CD4-positive, alpha-beta T cell treated with Interleukin-6 at 100 ng/mL for 8 hours (primary cell): ENCODE measurements at places on chromosomes 7 and 10.

GRCh38 chr10:33939892-33940291 lies 605.4 kb upstream of the NRP1 start:
- DNase-seq = no peak

DNA sequence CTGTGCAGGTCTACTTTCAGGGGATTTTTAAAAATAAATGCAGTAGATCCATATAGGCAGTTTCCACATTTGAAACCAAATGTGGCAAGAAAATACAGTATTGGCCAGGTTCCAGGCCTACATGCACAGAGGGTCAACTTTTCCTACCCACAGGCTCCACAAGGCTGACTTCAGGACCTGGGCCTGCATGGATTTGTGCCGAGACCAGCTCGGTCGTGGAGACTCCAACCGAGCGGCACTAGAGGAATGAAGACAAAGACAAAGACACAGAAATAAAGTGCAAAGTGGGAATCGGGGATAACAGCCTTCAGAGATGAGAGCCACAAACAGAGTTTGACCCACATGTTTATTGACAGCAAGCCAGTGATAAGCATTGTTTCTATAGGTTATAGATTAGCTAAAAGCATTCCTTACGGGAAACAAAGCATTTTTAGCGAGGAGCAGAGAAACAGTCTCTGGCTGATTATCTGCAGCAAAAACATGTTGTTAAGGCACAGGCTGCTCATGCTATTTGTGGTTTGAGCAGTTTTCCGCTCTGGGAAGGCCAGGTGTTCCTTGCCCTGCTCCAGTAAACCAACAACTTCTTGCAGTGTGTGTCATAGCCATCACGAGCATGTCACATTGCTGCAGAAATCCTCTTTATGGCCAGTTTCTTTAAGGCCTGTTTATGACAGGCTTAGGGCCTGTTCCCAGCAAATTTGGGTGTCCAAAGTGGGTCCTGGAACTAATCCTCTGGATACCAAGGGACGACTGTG lies 52.6 kb downstream of the ZNF37A start:
- no peak for DNase-seq

- no peak for DNase-seq
Measured at GRCh38 chr10:61760943-61761824, 98.5 kb downstream of the CABCOCO1 start.

DNA sequence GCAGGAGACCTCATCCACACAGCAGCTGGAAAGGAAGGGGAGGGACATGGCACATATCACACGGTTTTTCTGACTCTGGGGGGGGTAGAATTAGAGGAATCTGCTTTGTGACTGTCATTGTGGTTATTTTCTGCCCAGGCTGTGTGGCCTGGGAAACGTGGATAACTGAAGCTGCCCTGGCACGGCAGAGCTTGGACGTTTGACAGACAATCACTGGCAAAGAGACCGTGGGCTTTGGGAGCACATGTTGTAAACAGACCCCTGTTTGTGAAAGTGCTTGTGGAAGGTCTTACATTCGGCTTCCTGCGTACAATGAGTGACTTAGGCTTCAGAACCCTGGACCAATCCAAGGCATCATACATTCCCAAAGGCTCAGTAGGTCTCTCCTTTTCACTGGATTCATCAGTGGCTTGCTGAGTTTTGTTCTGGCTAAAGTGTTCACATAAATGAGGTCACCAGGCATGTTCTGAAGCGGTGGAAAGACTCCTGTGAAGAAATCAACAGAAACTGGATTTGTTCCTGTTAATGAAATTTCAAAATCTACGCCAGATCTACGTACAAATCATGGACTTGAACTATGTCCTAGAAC lies 188.2 kb downstream of the TEX36 start:
- no peak for DNase-seq

DNA sequence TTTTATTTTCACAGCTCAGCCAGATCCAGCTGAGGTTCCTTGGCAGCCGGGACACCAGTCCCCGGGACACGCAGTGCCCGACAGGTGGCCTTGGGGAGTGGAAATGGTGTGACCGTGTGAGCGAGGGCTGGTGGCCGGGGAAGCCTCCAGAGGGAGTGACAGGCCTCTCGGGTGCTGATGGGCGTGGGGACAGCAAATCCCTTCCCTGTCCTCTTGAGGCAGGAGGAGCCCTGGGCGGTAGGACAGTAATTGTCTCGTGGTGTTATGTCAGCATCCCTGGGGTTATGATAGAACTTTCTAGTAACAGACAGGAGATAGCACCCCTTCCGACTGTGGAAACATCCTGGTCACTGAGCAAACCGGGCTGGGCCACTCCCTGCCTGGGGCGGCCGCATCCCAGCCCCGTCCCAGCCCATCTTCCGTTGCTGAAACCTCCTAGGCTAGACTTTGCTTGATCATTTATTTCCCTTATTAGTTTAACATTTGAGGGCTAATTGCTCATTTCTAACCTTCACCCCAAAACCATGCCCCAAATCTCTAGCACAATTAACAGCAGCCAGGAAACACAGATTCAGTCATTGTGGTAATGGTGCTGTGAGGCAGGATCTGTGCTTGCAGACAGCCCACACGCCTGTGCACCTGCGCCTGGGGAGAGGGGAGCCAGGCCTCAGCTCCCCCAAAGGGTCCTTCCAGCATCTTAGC lies 63.3 kb downstream of the ELFN1 start:
- no peak for DNase-seq

DNA sequence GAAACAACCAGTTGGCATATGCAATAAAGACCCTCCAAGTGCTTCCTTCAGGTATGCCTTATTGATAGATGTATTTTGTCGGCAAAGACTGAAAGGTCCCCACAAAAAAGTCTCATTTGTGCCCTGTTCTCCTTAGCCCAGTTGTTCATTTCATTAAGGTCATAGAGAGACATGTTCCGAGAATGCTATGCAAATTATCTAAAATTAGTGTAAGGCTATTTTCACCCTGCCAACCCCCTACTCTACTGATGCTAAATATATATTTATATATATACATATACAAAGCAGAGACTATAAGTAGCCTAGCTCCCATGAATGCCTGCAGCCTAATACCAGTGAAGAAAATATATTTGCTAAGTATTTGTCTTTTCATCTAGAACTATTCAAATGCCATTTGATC lies 96.7 kb upstream of the ADO start:
- DNase-seq = no peak

DNA sequence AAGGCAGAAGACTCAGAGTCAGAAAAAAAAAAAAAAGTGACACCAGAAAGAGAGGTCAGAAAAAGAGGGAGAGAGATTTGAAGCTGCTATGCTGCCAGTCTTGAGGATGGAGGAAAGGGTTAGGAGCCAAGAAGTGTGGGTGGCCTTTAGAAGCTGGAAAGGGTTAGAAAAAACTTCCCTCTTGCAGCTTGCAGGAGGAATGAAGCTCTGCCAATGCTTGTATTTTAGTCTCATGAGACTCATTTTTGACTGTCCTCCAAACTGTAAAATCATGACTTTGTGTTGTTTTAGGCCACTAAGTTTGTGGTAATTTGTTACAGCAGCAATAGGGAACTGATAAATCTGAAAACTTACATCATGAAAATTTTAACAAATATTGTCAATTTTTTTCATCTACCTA lies 127.7 kb upstream of the NOBOX start:
- no peak for DNase-seq

DNA sequence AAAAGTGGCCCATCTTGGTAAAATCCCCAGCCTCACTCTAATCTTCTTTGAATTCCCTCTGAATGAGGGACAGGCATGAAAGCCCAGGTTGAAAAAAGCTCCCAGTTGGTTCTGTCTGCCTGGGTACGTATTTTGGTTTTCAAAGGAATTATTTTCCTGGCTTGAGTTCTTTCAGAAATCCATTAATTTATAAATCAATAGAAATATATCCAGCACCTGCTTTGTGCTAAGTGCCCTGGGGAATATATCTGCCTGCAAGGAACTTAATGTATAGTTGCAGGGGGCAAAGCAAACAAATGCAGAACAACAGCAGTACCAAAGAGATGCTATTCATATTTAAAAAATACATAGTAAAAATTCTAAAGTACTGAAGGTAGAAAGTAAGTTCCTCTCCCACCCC lies 362.7 kb downstream of the REEP3 start:
- no peak for DNase-seq

DNA sequence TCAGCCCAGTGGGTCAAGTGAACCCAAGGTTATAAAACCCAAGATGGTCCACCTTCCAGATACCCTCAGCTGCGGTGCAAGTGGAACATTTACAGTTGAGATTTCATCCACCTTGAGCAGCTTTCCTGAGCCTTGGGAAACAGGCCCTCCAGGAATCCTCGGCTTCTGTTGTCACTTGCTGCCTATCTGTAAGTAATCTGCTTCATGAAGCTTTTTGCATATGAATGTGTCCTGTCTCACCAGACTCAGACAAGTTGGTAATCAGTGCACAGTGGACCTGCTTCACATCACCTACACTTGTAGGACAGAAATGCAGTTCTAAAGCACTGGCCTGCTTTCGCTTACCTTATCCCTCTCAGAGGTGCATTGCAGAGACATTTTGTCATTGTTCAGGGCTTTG lies 80.3 kb downstream of the FAM185A start:
- DNase-seq = no peak

- DNase-seq = no peak
Measured at GRCh38 chr10:107072028-107072427, 92.5 kb downstream of the SORCS1 start.

- DNase-seq = no peak
Measured at GRCh38 chr10:78250313-78251015, 216.8 kb downstream of the RPS24 start.
